ENCODE measurements at places on chromosomes 4 and X. TPM values are rescaled to one million over a fixed set of nuclear protein-coding genes. Genes with fewer than 3 reads are reported as not detected.

- no peak for DNase-seq
Observed at GRCh38 chrX:479273-479981, 92.7 kb upstream of the PPP2R3B start.

DNA sequence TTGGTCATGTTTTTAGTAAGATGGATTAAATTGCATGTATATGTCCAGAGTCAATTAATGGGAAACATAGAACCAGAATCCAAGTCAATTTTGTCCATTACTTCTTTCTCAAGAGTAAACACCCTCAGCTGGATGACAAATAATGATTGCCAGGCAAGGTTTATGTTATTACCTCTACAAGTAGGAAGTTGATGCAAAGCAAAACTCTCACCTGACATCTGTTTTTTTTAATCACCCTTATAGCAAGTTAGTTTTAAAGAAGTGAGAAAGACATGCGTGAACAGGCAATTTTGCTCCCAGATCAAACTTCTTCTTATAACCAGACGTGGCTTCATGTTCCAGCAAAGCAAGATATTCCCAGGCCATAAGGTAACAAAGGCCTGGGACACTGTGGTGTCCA lies 348.5 kb upstream of the FTHL17 start:
- DNase-seq = no peak

DNA sequence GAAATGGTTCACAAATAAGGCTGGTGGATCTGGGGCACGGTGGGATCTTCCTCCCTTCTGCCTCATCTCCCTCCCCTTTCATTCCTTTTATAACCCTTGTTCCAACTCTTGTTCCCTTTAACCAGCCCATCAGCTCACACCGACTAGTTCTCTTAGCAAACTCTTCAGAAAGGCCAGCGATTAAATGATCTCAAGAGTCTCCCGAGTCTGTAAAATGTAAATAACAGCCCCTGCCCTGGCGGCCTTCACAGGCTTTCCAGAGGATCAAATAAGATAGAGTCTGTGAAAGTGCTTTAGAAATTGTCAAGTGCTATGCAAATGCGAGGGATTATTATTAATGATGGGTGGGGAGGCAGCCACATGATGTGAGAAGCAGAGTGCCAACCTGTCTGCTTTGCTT lies 27.1 kb downstream of the TSC22D3 start:
- DNase-seq = no peak

DNA sequence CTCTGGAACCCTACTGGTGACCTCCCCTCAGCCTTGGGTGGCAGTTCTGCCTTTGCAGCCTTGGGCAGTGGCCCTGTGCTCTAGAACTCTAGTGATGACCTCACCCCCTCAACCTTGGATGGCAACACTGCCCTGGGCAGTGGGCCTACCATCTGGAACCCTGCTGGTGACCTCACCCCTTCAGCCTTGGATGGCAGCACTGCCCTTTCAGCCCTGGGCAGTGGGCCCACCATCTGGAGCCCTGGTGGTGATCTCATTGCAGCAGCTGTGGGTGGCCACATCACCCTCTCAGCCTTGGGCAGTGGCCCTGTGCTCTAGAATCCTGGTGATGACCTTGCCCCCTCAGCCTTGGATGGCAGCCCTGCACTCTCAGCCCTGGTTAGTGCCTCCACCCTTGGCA lies 129.3 kb downstream of the RBMX2 start:
- no peak for DNase-seq

DNA sequence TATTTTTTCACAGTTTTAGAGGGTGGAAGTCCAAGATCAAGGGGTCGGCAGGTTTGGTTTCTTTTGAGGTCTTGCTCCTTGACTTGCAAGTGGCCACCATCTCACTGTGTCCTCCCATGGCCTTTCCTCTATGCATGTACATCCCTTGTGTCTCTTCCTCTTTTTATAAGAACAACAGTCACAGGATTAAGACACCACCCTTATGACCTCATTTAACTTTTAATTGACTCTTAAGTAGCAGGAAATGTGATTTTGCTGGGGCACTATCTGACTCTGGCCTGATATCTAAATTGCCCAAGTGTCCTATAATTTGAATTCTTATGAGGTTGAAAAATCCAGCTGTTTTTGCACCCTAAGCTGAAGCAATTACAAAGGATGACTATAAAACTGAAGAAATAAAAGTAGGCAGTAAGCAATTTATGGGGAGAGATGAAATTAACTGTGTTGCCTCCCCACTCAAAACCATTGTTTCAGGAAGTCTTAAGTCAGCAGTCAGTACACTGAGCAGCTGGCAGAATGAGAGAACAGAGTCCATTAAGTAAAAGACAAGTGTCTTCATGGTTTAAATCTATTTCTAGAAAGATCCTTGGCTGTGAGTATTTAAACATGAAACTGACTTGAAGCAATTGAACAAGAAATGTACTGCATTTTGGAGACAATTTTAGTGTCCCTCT lies 601.3 kb downstream of the SPRY1 start:
- DNase-seq = no peak

DLG3 gene
- total RNA-seq = 29.0 TPM

DTHD1 gene
- total RNA-seq = 4.7 TPM

BEND2 gene
- not detected for total RNA-seq

LONRF3 gene
- total RNA-seq = 1.6 TPM

GRCh38 chr4:139301821-139302611 lies at the start of gene NDUFC1:
TSS of gene NDUFC1 (minus strand) at chr4:139302477. CDS start at chr4:139295798, 6,679 bp downstream.
- DNase-seq = peak; percentile 76

GRCh38 chr4:127829014-127829413 lies 46.9 kb downstream of the HSPA4L start:
- DNase-seq = no peak

DNA sequence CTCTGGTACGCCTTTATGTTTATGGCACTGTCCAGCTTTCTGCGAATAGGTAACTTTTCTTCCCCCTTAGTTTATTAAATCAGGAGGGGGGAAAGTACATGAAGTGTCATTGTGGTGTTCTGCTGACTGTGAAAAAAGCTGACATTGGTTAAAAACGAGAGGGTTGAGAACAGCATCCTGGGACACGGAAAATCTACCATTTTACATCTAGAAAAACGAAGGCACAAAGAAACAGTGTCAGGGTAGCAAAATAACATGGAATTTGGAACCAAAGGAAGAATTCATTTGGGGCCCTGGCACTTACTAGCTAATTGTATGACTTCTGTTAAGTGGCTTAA lies 1.2 kb upstream of the AMOT start:
- DNase-seq = no peak

MEPE gene
- total RNA-seq = not detected

DNA sequence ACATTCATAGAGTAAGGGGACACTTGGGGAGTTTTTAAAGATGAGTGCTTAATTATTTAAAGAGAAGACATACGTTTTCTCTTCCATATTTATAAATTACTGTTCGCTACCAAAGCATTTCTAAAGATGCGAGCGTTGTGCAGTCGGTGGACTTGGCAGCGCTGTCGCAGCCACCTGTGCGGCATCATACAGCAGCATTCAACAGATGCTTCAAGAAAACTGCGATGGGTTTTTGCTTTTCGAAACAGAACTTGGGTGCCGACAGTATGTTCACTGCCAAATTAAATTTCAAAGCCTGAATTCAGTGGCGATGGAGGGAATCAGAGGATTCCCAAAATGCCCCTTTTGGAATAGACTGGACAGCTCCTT lies 1.6 kb upstream of the HTR2C start:
- no peak for DNase-seq

- DNase-seq = no peak
Observed at GRCh38 chrX:116272322-116272721, 101.8 kb downstream of the AGTR2 start.

FHIP1A gene
- total RNA-seq = 0.45 TPM

DNA sequence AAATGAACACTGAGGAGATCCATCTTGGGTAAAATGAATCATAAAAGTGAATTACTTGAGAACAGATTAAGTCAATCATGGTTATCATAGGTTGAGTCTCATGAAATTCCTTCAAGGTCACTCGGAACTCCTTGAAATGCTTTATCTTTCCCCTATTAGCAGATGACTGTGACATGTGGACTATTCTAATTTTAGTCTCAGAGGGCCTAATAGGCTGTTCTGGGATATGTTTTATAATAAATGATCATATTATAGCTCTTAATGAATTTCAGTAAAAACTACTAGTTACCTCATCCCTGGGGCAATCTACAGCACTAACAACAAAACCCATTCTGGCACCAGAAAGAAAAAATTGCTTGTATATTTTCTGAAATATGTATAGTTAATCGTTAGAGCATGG lies 44.7 kb downstream of the SPATA4 start:
- no peak for DNase-seq

- DNase-seq = no peak
Observed at GRCh38 chrX:131826572-131826971, 196.5 kb upstream of the STK26 start.

CLNK gene
- not detected for total RNA-seq

DNA sequence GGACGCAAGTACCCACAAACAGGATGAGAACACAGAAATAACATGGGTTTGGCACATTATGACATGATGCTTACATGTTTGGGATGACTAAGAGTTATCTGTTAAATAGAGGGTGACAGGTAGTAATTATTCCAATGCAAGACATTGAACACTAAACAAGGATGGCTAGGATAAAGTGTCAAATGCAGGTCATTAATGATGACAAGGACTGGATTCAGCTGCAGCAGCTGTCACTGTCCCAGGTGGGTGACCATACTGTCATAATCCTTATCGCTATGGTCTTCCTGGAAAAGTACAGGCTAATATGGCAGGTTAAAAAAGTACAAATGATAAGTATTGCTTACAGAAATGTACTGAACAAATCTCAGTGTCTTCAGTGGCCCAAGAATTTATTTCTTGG lies 123.9 kb downstream of the ANTXR2 start:
- DNase-seq = no peak

DNA sequence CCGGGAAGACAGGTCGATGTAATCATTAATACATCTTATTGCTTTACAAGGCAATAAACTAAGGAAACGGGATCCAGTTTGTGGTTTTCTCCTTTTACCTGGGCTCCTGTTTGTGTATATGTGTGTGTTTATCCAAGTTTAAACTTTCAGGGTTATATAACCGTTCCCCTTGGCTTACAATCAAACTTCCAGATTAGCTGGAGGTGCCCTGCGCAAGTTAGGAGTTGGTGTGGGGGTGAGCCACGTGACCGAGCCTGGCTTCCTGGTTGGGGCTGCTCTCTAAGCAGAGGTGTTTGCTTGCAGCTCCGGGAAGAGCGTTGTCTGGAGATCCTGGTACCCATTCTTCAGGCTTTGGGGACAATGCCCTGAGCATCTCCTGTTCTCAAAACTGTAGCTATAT lies 129.2 kb downstream of the FHDC1 start:
- no peak for DNase-seq

DNA sequence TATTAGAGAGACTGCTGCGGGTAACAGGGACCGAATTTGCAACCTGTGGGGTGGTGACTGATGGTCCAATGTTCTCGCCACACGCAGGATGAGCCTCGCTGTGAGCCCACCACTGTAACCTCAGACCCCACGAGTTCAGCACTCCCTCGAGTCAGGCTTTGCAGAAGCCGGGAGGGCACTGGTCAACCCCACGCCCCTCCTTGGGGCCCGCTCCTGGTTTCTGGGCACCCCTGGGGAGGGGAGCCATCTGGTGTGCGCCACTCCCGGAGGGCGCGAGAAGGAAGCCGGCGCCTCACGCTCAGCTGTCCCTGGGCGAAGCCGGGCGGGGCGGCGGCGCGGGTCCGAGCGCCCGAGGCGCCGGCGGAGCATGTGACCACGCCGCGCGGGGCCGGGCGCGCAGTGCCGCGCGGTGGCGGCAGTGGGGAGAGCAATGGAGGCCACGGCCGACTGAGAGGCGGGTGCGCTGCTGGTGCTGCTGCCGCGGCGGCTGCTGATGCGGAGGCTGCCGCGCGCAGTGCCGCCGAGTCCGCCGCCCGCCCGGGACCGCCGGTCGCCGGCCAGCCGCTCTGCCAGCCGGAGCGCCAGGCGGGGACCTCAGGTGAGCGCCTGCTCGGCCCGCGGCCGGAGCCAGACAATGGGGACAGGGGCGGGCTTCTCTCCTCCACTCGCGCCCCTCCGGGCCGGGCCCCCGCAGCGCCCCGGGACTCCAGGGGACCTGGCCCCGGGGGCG lies 100.1 kb downstream of the CEP135 start:
- DNase-seq = peak; percentile 76

EDA2R gene
- total RNA-seq = 2.3 TPM

DNA sequence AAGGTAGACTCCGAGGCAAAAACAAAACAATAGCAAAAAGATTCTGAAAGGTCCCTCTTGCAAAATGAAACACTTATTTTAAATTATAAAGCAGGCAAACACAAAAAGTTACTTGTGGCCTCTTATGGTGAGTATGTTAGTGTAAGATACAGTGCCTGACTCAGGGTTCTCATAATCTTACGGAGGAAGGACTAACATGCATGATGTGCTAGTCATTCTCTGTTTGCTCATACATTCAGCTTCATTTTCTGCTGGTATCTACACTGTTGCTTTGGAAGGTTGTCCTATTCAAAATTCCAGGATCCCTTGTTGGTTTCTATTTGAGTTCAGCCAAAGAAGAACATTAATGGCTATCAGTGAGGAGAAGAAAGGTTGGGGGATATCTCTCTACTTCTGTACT lies 249.1 kb upstream of the FAM47A start:
- no peak for DNase-seq

- no peak for DNase-seq
Observed at GRCh38 chrX:150182161-150182560, 181.0 kb upstream of the MAMLD1 start.

GRCh38 chr4:120281581-120281980 lies 214.9 kb upstream of the MAD2L1 start:
- no peak for DNase-seq

GRCh38 chrX:68833448-68833805 lies 4.6 kb downstream of the EFNB1 start:
- DNase-seq = no peak

DNA sequence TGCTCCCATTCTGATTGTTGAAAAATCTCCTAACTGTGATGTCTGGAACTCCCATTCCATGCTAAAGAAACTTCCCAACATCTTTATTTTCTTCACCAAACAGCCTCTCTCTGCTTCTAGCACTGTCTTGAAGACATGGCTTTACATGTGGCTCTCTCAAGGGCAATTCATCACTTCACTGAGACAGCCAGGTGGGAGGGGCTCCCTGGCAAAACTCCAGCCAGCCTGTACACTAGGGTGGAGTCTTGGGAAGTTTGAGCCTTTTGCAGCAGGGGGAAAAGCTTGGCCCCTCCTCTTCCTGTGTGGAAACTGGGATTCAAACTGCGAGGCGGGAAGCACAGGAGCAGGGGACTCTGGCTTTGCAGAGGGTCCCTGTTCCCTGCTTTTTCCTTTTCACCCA lies 130.5 kb upstream of the TTC29 start:
- DNase-seq = no peak

CD38 gene
- total RNA-seq = 99.9 TPM

DNA sequence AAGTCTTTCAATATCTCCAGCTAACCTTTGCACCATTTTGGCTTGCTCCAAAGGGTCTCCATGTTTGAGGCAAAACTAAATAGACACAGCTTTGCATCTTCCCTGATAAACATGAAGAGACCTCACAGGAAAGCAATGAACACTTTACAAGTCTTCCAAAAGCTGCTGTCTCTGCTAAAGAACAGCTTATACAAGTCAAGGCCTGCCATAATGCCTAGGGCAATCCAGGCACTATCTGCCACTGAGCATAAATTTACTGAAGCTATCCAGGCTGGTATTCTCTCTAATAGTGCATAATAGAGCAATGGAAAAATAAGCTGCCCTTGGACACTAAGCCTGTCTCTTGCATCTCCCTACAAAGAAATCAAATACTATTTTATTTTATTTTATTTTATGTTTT lies 60.1 kb upstream of the S100G start:
- DNase-seq = no peak

GUCY1A1 gene
- total RNA-seq = not detected

Data from activated naive CD8-positive, alpha-beta T cell treated with anti-CD3 and anti-CD28 coated beads, Interleukin-2, amount 10 ng/mL, durations not matched to agents 7 days and 5 days (primary cell).